ENCODE measurements at places on chromosomes 12 and 14.

GRCh38 chr14:22588526-22589095 is 413 bp downstream of the DAD1 start:
- DNase-seq, result peak; percentile 57

GRCh38 chr14:37021390-37021789 is 151.0 kb downstream of the SLC25A21 start:
- no peak for DNase-seq

DNA sequence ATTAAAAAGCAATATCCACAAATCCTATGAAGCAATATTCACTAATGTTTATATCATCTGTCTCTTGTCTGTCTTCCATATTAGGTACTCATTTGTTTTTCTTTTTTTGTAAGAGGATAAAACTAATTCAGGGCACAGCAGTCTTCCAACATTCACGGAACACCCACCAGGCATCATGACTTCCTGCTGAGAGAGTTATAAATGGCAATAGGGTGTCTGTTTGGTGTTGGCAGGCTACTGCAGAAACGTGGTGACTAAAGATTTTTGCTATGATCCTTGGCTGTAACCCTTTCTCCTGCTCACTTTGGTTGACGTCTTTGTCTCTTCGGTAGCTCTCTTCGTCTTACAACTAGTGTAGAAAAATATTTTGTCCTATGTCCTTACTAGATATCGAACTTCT is 860.6 kb upstream of the MGAT4C start:
- no peak for DNase-seq

DNA sequence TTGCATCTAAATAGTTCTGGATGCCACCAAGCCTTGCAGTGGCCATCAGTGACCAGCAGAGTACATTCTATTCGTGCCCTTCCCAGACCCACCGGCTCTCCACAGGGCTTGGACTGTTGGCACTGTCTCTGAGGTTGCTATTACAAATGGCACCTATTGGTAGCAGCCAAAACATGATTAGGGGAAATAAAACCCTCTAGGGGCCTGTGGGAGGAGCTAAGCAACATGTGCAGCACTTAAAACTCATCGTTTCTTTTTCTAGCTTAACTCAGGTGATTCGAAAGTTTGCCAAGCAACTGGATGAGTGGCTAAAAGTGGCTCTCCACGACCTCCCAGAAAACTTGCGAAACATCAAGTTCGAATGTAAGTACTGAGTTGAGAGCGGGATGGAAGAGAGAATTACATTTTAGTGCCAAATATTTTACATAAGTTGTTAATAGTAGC is 65.4 kb upstream of the RIC8B start:
- DNase-seq, result no peak

- peak; percentile 63 for DNase-seq
Measured at GRCh38 chr12:62793256-62794217, 141.4 kb downstream of the PPM1H start.

- DNase-seq, result no peak
Measured at GRCh38 chr14:81302638-81303037, 81.9 kb upstream of the GTF2A1 start.

- no peak for DNase-seq
Measured at GRCh38 chr12:122958198-122958888, 7.9 kb downstream of the ABCB9 start.

- DNase-seq, result peak; percentile 27
Measured at GRCh38 chr14:105931808-105932483, 405.6 kb downstream of the TMEM121 start.

- DNase-seq, result peak; percentile 35
Measured at GRCh38 chr12:124548854-124549378, 18.5 kb downstream of the NCOR2 start.

DNA sequence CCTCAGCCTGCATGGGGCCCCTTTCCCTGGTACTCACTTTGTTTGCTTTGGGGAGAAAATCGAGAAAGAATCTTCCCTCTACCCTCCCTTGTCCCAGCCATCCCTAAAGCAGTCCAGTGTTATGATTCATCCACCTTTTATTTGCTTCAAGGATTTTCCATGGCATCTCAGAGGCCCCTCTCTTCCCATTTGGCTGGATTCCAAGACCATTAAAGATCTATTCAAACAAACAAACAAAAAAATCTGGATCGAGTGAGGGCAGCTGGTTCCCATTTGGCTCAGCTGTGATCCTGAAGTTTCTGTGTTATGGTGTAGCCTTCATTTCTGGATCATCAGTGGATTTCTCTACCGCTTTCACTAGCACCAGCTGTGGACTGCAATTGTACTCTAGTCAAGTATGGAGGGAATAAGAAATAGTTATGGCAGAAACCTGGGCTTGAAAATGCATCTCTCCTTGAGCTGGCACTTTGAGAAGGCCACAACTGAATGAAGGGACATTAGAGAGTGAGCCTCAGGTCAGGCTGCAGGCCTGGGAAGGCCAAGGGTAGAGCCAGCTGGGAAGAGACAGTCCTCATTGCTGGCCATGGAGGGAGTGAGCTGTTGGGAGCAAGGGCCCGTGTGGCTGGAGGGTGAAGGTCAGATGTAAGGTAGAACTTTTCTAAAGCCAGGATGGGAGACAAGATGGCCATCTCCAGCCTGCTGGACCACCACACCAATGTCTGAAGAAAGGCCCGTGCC is 13.7 kb downstream of the KRT71 start:
- no peak for DNase-seq

DNA sequence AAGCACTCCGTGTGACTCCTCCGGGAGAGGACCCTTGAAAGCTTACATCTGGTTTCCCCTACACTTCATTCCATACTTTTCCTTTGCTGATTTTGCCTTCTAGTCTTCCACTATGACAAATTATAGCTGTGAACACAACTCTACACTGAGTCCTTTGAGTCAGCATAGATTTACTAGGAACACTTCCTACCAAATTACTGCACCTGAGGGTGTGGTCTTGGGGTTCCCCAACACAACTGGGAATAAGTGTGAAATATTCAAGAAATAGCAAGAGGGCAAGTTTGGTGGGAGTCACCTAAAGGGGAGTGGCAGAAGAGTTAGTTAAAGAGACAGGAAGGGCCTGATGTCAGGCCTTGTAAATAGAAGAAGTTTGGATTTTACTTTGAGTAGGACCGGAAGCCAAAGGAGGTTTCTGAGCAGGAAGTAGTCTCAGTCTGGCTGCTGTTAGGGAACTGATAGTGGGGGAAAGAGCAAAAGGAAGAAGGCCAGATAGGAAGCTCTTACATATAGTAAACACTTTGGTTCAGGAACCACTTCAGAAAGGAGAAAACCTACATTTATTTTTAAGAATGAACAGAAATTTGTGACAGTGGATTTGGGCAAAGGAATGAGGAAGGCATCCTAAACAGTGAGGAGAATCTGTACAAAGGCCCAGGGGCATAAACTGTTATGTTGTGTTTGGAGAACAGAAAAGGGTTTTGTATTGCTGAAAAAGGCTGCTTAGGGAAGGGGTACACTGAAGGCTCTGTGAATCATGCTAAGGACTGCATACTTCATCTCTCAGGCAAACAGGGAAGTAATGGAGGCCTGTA is 14.2 kb downstream of the SEL1L start:
- DNase-seq, result peak; percentile 59

GRCh38 chr12:105733579-105733978 is 403.1 kb downstream of the C12orf75 start:
- DNase-seq, result no peak

DNA sequence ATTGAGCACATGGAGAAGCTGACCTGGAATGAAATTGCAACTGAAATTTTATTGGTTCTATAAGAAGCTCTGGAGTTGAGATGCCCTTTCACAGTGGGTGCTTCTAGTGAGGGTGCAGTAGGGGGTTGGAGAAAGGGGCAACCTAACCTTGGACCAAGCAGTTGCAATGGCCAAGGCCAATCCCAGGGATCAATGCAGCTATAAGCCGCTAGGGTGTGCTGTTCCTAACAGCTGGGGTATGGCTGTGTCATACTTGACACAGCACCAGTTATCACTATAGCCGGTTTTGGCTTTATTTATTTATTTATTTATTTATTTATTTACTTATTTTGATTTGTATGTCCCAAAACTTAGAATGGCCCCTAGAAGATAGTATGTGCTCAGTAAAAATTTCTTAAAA is 505.9 kb downstream of the FLRT2 start:
- DNase-seq, result no peak

Measured in activated CD4-positive, alpha-beta T cell treated with anti-CD3 and anti-CD28 coated beads, Interleukin-2, Interleukin-4, amounts not matched to agents 100 ng/mL and 50 ng/mL, durations not matched to agents 16 hours and 8 hours (primary cell).